ENCODE measurements at places on chromosomes 2 and 18. TPM values are rescaled to one million over a fixed set of nuclear protein-coding genes. Genes with fewer than 3 reads are reported as not detected.

Gene CCL20
- 4.3 TPM for total RNA-seq

Gene LTBP1
- 26.4 TPM for total RNA-seq

Gene CHRND
- not detected for total RNA-seq

Gene REG3G
- total RNA-seq, result not detected

Gene SAG
- total RNA-seq, result not detected
